Purkinje cell (primary cell): ENCODE measurements at places on chromosomes 2 and 18. TPM values are rescaled to one million over a fixed set of nuclear protein-coding genes. Genes with fewer than 3 reads are reported as not detected.

Gene CCDC102B
- 25.6 and 26.7 TPM in 2 replicates for polyA plus RNA-seq

Gene LOXHD1
- 0.70 TPM in 1 of 2 replicates, not detected in the other for polyA plus RNA-seq

Gene ALPI
- polyA plus RNA-seq, result not detected in 2 replicates

Gene STARD6
- not detected in 2 replicates for polyA plus RNA-seq

Gene TMEM178A
- 21.4 and 44.7 TPM in 2 replicates for polyA plus RNA-seq

Gene INPP5D
- 0.34 and 2.4 TPM in 2 replicates for polyA plus RNA-seq

Gene GAL3ST2
- polyA plus RNA-seq, result not detected in 2 replicates

Gene CXCR1
- not detected in 2 replicates for polyA plus RNA-seq

Gene CHRND
- polyA plus RNA-seq, result not detected in 2 replicates

Gene DHRS9
- not detected in 2 replicates for polyA plus RNA-seq

Gene GRB14
- 2.7 and 5.9 TPM in 2 replicates for polyA plus RNA-seq

Gene IL18R1
- 0.08 TPM in 1 of 2 replicates, not detected in the other for polyA plus RNA-seq

Gene KYNU
- not detected in 2 replicates for polyA plus RNA-seq

Gene ITPRIPL1
- polyA plus RNA-seq, result 0.22 TPM in 1 of 2 replicates, not detected in the other

Gene PREB
- polyA plus RNA-seq, result 13.8 and 25.2 TPM in 2 replicates

Gene ZNF521
- polyA plus RNA-seq, result 2.7 and 4.3 TPM in 2 replicates

Gene CSRNP3
- polyA plus RNA-seq, result 27.2 and 27.3 TPM in 2 replicates

Gene NOL4
- polyA plus RNA-seq, result 12.3 and 18.4 TPM in 2 replicates
